ENCODE measurements at places on chromosomes 6 and 20.

GRCh38 chr6:166688901-166689300 is 61.9 kb upstream of the RPS6KA2 start:
- no peak overlapping the region for H3K27ac ChIP-seq
- no peak overlapping the region for H3K4me3 ChIP-seq
- 0 out of 2 replicates have a peak, but pooled peaks cover 10% of the 10 kb centered on the region for H3K27me3 ChIP-seq
- DNase-seq, result no peak
- no peaks in the 10 kb centered on the region for H3K36me3 ChIP-seq
- H3K4me1 ChIP-seq, result peaks cover 7% of the 10 kb centered on the region

DNA sequence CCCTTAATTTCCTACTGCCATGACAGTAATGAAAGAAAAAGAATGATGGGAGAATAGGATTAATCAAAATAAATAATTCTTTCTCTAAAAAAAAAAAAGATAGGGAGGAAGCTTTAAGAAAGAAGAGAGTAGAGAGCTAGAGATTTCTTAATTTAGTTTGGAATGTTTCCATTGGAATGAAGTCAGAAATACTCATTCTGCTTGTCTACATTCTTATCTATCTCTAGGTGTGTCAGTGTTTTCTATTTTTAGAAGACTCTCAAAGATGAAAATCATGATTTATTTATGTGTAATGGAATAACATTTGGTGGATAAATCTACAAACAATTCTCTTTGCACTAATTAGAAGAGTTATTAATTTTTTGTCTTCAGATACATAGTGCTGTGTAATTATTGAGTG is 38.0 kb upstream of the HIVEP1 start:
- H3K4me1 ChIP-seq, result peaks cover 57% of the 10 kb centered on the region
- H3K36me3 ChIP-seq, result no peaks in the 10 kb centered on the region
- no peak for DNase-seq
- H3K27me3 ChIP-seq, result no peaks in the 10 kb centered on the region
- H3K27ac ChIP-seq, result no peak overlapping the region

DNA sequence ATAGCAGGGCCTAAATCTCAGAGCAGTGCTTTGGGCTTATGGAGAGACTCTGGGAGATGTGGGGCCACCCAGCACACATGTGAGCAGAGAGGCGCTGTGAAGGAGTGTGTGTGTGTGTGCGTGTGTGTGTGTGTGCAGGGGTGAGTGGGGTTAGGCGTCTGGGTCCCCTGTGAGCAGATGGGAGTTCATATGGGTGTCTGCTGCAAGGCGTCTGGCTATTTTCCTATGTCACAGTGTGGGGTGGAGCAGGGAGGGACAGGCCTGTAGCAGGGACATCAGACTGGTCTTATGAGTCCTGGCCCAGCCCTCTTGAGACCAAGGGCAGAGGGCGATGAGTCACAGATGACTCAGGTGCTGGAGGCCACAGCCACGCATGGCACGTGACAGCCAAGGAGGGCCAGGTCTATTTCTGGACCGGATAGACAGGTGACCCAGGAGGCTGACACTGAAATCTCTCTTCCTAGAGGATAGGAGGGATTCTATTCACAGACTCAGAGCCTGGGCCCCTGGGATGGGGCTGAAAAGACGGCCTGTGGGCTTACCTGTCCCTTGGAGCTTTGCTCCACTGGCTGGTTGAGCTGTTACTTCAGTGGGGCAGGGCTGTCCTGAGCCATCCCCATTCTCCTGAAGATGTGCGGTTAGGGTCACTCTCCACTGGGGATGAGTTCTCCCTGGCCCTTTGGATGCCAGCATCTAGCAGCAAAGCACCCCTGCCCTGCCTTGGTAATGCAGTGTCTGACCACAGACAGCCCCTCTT is 28.9 kb downstream of the VEGFA start:
- peaks cover 8% of the 10 kb centered on the region for H3K4me1 ChIP-seq
- no peaks in the 10 kb centered on the region for H3K36me3 ChIP-seq
- H3K4me3 ChIP-seq, result no peak overlapping the region

- no peaks in the 10 kb centered on the region for H3K27me3 ChIP-seq
- H3K36me3 ChIP-seq, result peaks cover 48% of the 10 kb centered on the region
- peak overlapping the region; percentile 98 for H3K4me3 ChIP-seq
- peak; percentile 71 for DNase-seq
- H3K4me1 ChIP-seq, result peaks cover 47% of the 10 kb centered on the region
- peak overlapping the region; percentile 100 for H3K27ac ChIP-seq
Observed at GRCh38 chr6:18263418-18264218, 712 bp downstream of the DEK start.

DNA sequence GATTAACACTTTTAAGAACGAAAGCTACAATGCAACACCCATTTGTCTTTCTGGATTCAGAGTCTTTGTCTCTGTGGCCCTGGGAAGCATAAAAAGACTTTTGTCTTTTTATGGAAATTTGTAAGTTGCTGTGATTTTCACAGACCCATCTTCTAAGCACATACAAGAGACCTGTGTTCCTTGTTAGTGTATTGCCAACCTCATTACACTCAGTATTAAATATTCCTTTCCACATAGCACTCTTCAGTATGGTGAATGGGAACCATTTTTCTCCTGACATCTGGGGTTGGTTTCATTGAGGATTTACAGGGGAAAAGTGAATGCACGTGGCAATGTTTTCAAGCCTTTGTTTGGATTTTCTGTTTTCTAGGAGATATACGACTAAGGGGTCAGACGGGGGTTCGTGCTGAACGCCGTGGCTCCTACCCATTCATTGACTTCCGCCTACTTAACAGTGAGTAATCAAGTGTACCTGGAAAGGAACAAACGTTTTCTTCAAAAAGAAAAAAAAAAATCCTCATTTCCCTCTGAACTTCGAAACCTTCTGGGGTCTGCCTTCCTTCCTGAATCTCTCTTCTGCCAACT is 141.7 kb downstream of the MTFR2 start:
- no peaks in the 10 kb centered on the region for H3K36me3 ChIP-seq
- H3K4me1 ChIP-seq, result no peaks in the 10 kb centered on the region
- no peak for DNase-seq
- H3K4me3 ChIP-seq, result no peak overlapping the region

DNA sequence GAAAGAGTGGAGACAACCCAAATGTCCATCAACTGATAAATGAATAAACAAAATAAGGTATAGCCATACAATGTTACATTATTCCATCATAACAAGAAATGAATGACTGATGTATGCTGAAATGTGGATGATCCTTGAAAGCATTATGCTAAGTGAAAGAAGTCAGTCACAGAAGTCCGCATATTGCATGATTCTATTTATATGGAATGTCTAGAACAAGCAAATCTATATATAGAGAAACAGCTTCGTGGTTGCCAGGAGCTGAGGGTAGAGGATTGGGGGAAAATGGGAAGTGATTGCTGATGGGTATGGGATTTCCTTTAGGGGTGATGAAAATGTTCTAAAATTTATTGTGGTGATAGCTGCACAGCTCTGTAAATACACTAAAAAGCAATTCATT is 196.8 kb downstream of the ATXN1 start:
- DNase-seq, result no peak
- H3K4me1 ChIP-seq, result peaks cover 32% of the 10 kb centered on the region
- no peak overlapping the region for H3K27ac ChIP-seq
- H3K27me3 ChIP-seq, result no peaks in the 10 kb centered on the region
- H3K36me3 ChIP-seq, result no peaks in the 10 kb centered on the region

DNA sequence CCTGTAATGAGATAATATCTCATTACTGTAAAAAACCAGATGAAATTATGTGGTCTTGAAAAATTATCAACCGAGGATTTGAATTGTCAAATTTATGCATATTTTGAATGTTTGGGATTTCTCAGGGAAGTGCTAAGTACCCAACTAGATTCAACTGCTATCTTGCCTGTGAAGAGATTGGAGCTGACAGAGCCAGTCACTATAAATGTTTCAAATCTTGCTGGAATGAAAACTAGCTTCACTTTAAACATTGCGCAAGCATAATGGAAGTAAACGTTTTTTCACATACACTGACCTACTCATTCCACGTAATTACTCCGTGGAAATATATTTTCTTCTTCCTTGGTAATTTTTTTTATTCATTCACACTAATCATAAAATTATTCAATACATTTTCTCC is 46.7 kb downstream of the TMEM170B start:
- H3K4me1 ChIP-seq, result peaks cover 36% of the 10 kb centered on the region
- no peak for DNase-seq
- H3K27ac ChIP-seq, result no peak overlapping the region
- no peaks in the 10 kb centered on the region for H3K27me3 ChIP-seq

DNA sequence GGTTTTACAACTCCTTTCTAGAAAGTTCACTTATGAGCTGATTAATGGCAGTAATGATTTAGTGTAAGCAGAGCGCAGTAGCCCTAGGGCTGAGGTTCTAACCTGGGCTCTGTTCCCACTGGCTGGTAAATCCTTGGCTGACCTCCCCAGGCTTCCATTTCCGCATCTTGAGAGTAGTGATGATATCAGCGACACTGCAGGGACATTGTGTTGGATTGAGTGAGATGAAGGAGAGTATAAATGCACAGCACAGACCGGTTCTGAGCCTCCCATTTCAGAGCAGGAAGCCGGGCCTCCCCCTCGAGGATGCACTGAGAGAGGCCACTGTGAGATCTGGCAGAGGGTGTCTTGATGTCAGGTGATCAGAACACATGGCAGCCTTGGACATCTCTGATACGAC is 477.2 kb upstream of the SULF2 start:
- no peak overlapping the region for H3K27ac ChIP-seq
- no peak for DNase-seq
- no peaks in the 10 kb centered on the region for H3K4me1 ChIP-seq
- H3K4me3 ChIP-seq, result no peak overlapping the region
- H3K27me3 ChIP-seq, result peaks cover 4% of the 10 kb centered on the region

- DNase-seq, result no peak
- H3K27me3 ChIP-seq, result no peaks in the 10 kb centered on the region
- no peak overlapping the region for H3K27ac ChIP-seq
- no peak overlapping the region for H3K4me3 ChIP-seq
Observed at GRCh38 chr6:108735310-108736001, 112.8 kb upstream of the ARMC2 start.

DNA sequence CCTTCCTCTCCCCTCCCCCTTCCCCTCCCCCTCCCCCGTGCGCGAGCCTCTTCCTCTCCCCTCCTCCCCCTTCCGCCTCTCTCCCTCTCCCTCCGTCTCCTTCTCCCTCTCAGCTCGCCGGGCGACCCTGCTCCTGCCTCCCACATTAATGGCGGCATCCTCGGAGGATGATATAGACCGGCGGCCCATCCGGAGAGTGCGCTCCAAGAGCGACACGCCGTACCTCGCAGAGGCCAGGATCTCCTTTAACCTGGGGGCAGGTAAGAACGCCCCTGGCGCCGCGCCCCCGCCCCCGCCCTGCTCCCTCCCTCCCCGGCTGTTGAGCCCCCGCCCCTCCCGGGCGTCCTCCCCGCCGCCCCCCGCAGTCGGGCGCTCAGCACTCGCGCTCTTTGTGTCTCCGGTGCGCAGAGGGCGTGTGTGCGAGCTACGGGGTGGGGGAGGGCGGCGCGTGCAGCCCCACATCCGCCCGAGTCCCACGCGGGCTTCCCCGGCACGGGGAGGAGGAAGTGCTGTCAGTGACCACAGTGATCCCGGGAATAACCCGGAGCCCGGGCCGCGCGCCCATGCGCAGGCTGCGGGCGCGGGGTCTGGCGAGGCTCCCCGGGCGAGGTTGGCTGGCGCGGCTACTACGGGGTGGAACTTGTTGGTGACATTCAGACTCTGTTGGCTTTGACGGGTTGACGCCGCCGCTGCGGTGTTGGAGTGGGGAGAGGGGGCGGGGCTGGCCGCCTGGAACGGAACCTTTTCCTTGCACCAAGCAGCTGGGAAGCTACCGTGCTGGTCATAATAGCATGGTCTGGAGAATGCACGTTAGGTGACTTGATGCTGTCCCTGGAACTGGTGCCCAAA is 33.2 kb downstream of the PHACTR1 start:
- no peak overlapping the region for H3K27ac ChIP-seq
- H3K27me3 ChIP-seq, result peaks cover 38% of the 10 kb centered on the region
- no peak for DNase-seq

DNA sequence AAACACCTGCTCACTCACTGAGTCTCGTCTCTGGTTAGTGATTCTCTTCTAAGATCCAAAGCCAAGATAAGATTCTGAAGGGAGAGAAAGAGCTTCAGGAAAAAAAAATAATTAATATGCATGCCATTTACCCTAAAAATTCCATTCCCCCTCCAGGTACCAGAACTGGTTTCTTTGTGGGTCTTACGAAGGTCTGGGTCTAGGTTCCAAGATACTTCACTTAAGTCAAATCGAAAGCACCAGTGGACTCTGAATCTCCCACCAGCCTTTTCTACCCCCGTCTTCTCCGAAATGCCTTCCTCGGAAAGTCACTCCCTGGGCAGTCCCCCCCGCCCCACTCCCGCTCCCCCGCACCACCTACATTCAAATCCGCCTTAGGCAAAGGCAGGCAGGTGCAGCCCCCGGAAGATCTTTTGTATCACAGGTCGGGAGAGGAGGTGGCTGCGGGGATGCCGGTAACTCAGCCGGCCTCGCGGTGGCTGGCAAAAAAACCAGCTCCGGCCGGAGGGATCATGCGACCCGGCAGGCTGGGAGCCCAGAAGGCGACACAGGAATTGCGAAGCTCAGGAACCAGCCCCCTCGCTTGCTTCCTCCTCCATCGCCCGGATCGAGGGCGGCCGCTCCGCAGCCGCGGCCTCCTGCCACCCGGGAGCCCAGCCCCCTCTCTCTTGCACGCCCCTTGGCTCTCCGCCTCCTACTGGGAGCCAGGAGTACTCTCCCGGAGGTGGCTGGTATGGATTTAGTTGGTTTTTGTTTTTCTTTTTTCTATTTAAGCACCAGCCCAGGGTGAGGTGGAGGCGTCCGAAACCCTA is at the start of gene BCL2L1:
Gene BCL2L1 (minus strand): TSS at position 612 of the 812 bp plus-strand sequence. CDS start 650 bp downstream, outside the sequence.
- H3K27ac ChIP-seq, result peak within 1 kb of the TSS; percentile 91
- peaks cover 45% of the 10 kb centered on the region for H3K36me3 ChIP-seq
- H3K4me1 ChIP-seq, result peaks cover 61% of the 10 kb centered on the region

GRCh38 chr6:39330476-39330875 is 8.0 kb upstream of the KCNK16 start:
- H3K4me3 ChIP-seq, result no peak overlapping the region
- no peaks in the 10 kb centered on the region for H3K27me3 ChIP-seq
- H3K27ac ChIP-seq, result no peak overlapping the region
- H3K4me1 ChIP-seq, result no peaks in the 10 kb centered on the region
- no peaks in the 10 kb centered on the region for H3K36me3 ChIP-seq
- no peak for DNase-seq

DNA sequence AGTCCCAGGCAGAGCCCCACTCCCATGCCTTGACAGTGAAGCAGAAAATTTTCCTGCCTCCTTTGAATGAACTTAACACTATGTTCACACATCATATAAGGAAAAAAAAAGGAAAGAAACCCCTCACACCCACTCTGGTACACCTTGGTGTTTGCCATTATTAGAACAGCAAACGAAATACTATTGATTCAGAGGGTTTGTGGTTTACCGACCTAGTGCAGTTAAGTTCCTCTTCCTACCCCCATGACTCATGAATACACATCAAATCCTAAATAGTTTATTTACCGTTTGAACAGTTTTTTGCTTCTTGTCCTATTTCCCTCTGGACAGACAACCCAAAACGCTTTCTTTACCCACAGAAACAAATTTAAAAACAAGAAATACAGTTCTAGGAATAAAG is 237.7 kb downstream of the FOXA2 start:
- H3K27me3 ChIP-seq, result no peaks in the 10 kb centered on the region
- no peak for DNase-seq
- H3K4me3 ChIP-seq, result no peak overlapping the region
- H3K27ac ChIP-seq, result no peak overlapping the region
